ENCODE measurements at places on chromosomes 12 and 14.
A peak's percentile ranks its signal among the peaks of the same experiment; 100 is the strongest.

DNA sequence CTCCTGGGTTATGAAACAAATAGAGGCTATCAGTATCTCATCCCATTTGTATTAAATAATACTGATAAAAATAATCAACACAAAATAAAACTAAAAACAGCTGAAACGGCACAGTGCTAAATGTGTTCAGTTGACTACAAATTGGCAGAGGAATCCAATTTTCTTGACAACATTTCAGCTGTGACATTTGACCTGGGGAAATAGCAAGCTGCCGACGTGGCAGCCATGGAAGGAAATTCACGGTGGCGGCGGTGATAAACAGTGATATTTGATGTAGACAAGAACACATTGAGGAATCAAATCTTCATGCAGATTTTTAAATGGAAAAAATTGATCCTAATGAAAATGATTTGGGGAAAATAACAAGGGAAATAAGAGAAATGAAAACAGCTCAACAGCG is 159.1 kb upstream of the RTL1 start:
- DNase-seq = no peak

GRCh38 chr12:132284827-132285741 is 44.3 kb downstream of the GALNT9 start:
- no peak for DNase-seq

GRCh38 chr12:109518820-109519665 is 41.6 kb downstream of the UBE3B start:
- peak; percentile 83 for DNase-seq

GRCh38 chr14:56899829-56900228 is 89.5 kb upstream of the OTX2 start:
- peak; percentile 42 for DNase-seq

GRCh38 chr12:65384240-65384639 is 105.8 kb downstream of the MSRB3 start:
- DNase-seq = no peak

GRCh38 chr12:49489720-49490119 is 49.1 kb upstream of the KCNH3 start:
- DNase-seq = peak; percentile 19

GRCh38 chr14:27090716-27091115 is 492.9 kb upstream of the NOVA1 start:
- DNase-seq = no peak
